Urinary bladder (tissue), 4 donors: ENCODE measurements at places on chromosomes 4 and X. TPM values are rescaled to one million over a fixed set of nuclear protein-coding genes. Genes with fewer than 3 reads are reported as not detected.

- DNase-seq, result no peak
These were observed 2361.9 kb downstream of the ARAP2 start for GRCh38 chr4:33882246-33882990.

Gene CXCL8
- polyA plus RNA-seq, result 1.2 TPM

GRCh38 chrX:41781500-41781899, 57.5 kb downstream of the GPR82 start:
- no peak for DNase-seq

Gene CD99L2
- polyA plus RNA-seq, result 54.4 TPM
